ENCODE measurements at places on chromosomes 13 and 19.
A peak's percentile ranks its signal among the peaks of the same experiment; 100 is the strongest.

DNA sequence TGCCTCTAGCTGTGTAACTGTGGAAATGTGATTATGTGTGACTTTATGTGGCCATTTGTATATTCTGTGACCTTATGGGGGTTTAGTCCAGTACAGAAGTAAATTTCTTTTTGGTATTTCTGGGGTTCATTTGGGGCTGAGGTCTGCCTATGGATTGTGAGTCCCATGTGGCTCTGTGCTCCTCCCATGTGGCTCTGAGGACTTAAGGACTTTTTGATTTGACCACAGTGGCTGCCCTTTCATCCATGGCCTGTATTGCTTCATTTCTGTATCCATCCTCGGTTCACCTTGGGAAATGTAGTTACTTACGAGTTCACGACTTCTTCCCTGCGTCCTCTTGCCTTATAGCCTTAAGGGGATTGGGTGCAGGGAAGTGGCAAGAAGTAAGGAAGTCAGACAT is 1.0 kb downstream of the ZNF420 start:
- no peak for DNase-seq

DNA sequence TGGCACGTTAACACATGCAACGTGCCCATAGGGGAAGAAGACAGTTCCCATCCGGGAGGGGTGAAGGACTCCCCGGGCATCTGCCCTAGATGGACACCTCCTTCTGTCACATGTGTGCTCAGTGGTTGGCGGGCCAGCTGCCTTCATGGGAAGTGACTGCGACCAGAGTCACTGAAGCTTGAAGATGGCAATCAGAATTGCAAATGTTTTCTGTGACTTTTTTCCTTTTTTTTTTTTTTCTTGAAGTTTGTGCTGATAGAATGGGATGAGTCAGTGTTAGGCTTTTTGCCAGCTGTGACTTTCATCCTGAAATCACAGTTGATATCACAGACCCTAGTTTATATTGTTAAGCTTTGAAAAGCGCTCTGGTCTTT is 109.2 kb upstream of the MCF2L start:
- DNase-seq = peak; percentile 63

GRCh38 chr13:90197722-90198121 is 1149.8 kb upstream of the MIR17HG start:
- DNase-seq = peak; percentile 14

- DNase-seq = peak; percentile 64
Observed at GRCh38 chr19:42401365-42402303, 11.5 kb upstream of the CNFN start.

- no peak for DNase-seq
Observed at GRCh38 chr13:23744315-23744714, 144.9 kb downstream of the MIPEP start.

GRCh38 chr13:106917024-106917571 is 349.2 kb upstream of the ARGLU1 start:
- DNase-seq = no peak

GRCh38 chr19:10517760-10518443 is 655 bp upstream of the S1PR5 start:
- peak; percentile 64 for DNase-seq

GRCh38 chr13:75136151-75136550 is 345.8 kb downstream of the TBC1D4 start:
- DNase-seq = peak; percentile 33

DNA sequence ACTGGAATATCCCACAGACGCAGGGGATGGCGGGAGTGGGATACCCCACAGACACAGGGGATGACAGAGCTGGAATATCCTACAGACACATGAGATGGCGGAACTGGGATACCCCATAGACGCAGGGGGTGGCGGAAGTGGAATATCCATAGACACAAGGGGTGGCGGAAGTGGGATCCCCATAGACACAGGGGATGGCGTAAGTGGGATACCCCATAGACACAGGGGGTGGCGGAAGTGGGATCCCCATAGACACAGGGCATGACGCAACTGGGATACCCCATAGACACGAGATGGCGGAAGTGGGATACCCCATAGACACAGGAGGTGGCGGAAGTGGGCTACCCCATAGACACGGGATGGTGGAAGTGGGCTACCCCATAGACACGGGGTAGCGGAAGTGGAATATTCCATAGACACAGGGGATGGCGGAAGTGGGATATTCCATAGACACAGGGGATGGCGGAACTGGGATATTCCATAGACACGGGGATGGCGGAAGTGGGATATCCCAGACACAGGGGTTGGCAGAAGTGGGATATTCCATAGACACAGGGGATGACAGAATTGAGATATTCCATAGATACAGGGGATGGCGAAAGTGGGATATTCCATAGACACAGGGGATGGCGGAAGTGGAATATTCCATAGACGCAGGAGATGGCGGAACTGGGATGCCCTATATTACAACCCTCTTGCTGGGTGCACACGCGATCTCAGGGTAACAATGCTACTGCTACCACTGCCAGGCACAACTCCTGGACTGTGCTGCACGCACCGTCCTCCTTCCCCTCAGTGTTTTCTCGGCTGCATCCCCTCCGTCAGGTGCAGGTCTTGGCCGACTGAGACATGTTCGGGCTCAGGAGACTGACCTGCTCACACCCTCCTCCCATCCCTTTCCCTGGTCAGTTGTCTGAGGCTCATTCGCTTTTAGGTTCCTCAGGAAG is 28.1 kb downstream of the ZNF787 start:
- DNase-seq = no peak

DNA sequence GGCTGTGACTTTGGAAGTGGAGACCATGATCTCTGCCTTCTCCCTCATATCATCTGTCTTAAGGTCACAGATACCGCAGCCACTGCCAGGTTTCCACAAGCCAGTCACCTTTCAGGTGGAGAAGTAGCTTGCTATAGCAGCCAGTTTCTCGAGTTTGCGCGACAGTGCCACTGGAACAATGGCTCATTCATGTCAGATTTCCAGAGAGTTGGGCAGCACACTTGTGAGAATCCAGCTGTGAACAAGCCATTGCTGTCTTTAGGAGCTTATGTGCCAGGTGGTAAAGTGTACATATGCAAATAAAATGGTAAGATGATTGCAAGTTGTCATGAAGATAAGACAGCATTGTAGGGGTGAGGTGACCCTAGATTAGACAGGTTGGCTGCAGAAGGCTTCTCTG is 22.3 kb downstream of the GARRE1 start:
- DNase-seq = no peak

DNA sequence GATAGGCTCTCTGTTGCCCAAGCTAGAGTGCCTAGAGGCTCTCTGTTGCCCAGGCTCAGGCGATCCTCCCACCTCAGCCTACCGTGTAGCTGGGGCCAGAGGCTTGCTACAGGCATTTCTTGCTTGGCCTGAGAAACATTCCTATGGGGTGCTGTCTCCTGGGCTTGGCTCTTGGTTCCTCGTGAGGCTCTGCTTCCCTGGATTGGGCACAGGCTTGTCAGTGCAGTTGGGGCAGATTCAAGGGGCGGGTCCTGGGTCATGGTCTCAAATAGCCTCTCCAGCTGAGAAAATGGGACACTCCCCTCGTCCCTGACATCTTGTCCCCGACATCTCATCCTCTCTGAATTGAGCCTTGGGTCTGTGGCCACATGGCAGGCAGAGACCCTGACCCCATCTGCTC is 4.9 kb downstream of the TSSK6 start:
- no peak for DNase-seq

GRCh38 chr13:97202761-97203160 is 19.4 kb upstream of the MBNL2 start:
- no peak for DNase-seq

GRCh38 chr13:105159841-105160240 is 1375.6 kb downstream of the EFNB2 start:
- DNase-seq = no peak

GRCh38 chr19:16594681-16595091 is 22.5 kb upstream of the SLC35E1 start:
- no peak for DNase-seq

DNA sequence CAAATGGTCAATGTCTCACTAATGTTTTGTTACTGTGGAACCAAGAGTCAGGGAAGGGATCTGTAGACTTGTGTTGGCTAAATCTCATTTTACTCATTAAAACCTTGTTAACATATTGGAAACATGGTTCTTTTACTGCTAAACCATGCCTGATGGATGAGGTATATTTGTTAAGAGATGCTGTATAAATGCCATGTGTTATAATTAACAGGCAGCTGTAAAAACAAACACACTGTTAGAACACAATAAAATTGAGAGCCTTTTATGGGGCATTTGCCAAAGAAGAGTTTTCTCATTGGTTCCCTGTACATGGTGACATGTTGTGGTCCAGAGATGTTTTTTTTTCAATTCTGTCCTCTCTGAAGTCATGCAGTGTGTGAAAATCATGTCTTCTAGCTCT is 121.9 kb downstream of the ESD start:
- DNase-seq = no peak

DNA sequence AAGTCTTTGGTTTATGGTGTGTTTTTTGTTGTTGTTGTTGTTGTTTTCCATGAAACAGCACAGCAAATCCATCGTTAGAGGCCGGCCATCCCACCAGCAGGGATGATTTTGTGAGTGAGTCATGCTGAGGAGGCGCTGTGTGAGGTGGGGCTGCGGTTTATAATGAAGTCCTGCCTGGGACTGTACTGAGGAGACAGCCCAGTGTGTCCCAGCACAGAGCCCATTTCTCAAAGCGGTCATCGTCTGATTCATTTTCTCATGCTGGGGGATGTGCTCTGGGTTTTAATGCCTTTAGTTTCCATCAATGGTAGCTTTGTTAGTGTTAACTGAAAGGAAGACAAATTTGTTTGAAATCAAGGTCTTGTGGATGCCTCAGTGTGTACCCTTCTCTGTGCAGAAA is 129.3 kb upstream of the SERP2 start:
- DNase-seq = peak; percentile 86

DNA sequence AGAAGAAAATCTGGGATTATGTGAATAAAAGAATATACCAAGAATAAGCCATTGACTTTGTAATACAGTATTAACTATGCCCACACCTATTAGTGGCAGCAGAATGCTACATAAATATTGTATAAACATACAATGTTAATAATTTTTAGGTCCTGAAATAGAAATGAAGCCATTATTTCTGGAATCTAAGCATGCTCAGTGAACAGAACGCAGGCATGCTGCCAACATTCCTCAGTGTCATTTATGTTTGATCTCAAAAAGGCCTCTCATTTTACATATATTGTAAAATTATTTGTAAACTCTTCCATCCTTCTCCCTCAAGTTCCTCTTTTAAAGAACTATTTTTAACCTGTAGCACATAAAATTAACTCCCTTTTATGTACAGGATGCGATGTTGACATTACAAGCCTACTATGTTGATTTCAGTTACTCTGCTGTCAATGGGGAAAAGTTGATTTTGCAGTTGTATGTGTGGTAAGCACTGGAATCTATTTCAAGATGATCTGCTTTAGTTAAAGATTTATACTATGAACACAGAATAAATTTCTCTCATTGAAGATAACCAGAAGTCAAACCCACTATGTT is 118.8 kb downstream of the VWA8 start:
- DNase-seq = peak; percentile 8

- DNase-seq = peak; percentile 37
Observed at GRCh38 chr13:84050536-84050935, 168.3 kb upstream of the SLITRK1 start.

GRCh38 chr13:113080901-113081521 is 24.6 kb upstream of the F7 start:
- no peak for DNase-seq

- DNase-seq = peak; percentile 31
Observed at GRCh38 chr19:46218160-46218559, 11.4 kb upstream of the IGFL1 start.

- DNase-seq = peak; percentile 23
Observed at GRCh38 chr19:53172889-53173288, 14.0 kb upstream of the ZNF347 start.

- no peak for DNase-seq
Observed at GRCh38 chr13:45926741-45927140, 75.2 kb upstream of the SIAH3 start.

DNA sequence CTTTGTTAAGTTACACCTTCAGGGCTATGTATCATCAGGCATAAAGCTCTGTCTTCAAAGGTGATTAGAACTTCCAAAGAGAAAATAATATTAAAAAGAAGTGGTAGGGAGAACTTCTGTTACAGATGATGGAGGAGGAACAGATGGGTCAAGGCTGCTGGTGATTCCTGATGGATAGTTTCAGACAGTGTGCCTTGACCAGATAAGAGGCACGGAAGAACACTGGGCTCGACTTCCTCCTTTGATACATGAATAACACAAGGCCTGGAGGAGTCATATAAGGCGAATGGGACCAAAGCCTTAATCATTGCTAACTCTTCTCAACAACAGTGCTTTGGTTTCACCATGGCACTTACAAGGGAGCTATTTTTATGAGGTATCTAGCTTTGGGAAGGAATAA is 128.1 kb upstream of the RXFP2 start:
- DNase-seq = no peak

DNA sequence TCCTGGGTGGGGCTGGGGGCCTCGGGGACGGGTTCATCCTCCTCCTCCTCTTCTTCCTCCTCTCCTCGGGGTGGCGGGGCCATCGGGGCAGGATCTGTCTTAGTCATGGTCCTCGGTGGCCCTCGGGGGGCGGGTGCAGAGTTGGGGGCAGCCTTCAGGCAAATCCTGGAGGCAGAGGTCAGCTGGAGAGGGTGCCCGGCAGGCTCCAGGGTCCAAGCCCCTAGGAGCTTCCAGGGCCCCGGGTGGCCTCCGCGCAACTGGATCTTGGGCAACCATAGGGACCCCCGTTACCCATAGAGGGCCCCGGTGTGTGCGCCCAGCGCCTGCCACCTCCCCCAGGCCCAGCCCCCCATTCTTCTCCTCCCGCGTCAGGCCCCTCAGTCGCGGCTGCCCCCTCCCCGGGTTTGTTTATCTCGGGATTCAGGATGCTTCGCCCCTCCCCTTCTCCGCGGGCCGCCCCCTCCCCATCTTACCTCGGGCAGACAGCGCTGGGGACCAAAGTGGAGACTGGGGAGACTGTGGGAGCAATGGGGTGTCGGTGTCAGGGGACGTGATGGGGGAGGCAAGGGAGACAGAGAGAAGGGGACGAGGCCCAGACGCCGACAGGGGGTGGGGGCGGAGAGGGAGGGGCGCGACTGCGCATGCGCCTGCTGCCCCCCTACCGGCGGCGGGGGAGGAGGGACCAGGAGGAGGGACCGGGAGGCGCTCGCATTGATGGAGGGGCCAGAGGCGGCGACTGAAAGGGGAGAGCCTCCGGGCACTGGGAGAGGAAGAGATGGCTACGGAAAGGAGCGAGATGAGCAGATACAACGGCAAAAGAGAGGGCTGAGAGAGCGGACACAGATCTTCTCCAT is at the start of gene CLIP3:
Gene CLIP3, minus strand, starts transcription at position 623 of the 854 bp plus-strand sequence. Its CDS starts 516 bp downstream, at position 107.
- peak; percentile 54 for DNase-seq

GRCh38 chr19:30669329-30670010 is 297.3 kb downstream of the ZNF536 start:
- peak; percentile 34 for DNase-seq

- no peak for DNase-seq
Observed at GRCh38 chr13:50074843-50075242, 59.6 kb downstream of the KCNRG start.

Measured in M059J (cell line).